ENCODE measurements at places on chromosomes 7 and 10. TPM values are rescaled to one million over a fixed set of nuclear protein-coding genes. Genes with fewer than 3 reads are reported as not detected.

DNA sequence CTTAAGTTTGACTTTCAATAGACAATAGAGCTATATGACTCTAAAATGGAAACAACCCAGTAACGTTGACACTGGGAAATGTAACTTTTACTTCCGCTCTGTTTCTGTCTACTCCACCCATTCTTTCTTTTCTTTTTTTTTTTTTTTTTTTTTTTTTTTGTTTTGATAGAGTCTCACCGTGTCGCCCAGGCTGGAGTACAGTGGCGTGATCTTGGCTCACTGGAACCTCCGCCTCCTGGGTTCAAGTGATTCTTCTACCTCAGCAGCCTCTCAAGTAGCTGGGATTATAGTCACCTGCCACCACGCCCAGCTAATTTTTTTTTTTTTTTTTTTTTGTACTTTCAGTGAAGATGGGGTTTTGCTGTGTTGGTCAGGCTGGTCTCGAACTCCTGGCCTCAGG is 13.9 kb downstream of the PRSS2 start:
- DNase-seq, result no peak

HOXA10 gene
- total RNA-seq, result not detected

DNA sequence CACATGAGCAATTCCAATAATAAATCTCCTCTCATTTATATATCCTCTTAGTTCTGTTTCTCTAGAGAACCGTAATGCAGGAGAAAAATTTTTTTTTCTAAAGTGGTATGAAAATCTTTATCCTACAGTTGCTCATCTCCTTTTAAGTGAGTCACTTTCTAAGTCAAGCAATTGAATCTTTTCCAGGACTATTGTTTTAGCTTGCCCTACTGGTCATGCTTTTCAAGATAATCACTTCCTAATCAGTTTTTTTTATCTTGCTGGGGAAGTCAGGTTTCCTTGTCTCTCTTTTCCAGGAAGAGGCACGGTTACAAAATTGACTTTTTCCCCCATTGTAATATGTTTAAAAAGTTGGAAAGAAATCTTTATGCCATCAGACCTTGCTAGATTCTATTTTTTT is 44.0 kb downstream of the INPP5F start:
- DNase-seq, result no peak

- DNase-seq, result no peak
Measured at GRCh38 chr10:84075226-84076046, 63.9 kb upstream of the GHITM start.

DNA sequence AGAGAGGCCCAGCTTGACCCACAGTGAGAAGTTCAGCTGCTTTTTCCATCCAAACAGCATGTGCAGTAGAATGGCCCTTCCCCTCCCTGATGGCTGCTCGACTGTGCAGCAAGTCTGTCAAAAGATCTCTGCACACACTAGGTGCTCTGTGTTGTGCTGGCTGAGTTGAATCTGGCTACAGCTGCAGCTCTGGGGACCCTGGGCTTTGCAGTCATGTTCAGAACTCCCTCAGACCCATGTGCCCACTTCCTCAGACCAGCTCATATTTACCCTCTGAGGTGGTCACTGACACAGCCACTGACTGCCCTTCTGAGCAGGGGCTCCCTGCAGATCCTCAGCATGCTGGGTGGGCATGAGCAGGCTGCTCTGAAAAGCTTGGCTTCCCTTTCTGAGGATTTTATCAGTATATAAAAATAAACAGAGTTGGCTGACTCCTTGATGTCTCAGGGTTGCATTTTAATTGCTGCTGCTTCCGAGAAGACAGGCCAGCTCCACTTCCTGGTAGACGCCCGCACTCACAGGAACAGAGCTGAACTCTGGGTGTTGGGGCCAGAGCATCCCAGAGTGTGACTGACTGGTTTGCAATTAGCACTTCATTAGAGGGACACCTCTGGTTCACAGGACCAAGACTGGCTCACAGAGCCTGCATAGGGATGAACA is 507.9 kb downstream of the RPS24 start:
- DNase-seq, result no peak

DNA sequence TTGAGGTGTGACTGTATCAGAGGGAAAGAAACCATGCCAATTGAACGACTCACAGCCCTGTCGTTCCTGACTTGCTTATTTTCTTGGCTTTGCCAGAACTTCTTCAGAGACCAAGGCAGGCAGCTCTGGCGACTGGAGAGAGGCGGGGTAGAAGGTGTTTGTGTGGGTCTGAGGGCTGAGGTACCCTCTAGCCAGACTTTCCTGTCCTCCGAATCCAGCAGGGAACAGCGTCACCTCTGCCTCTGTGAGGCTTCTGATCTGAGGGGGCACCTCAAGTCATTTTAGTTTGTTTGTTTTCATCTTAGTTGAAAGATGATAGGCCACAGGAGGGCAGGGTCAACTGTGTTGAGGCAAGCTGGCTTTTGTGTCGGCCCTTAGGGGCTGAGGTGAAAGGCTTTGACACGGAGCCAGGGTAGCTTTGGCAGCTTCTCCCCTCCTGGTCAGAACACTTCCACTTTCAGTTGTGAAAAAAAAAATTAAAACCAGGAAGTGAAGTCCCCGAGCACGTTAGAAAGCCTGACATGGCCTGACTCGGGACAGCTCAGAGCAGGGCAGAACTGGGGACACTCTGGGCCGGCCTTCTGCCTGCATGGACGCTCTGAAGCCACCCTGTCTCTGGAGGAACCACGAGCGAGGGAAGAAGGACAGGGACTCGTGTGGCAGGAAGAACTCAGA is 1.9 kb downstream of the ACSL5 start:
- no peak for DNase-seq

GRCh38 chr7:378551-379455 is 88.8 kb downstream of the FOXL3 start:
- no peak for DNase-seq

WNT8B gene
- not detected for total RNA-seq

- DNase-seq, result no peak
Measured at GRCh38 chr7:142104550-142105527, 6.7 kb upstream of the MGAM2 start.

Data from endothelial cell (in vitro differentiated cells).